ENCODE measurements at places on chromosomes 12 and 14. TPM values are rescaled to one million over a fixed set of nuclear protein-coding genes. Genes with fewer than 3 reads are reported as not detected.

DNA sequence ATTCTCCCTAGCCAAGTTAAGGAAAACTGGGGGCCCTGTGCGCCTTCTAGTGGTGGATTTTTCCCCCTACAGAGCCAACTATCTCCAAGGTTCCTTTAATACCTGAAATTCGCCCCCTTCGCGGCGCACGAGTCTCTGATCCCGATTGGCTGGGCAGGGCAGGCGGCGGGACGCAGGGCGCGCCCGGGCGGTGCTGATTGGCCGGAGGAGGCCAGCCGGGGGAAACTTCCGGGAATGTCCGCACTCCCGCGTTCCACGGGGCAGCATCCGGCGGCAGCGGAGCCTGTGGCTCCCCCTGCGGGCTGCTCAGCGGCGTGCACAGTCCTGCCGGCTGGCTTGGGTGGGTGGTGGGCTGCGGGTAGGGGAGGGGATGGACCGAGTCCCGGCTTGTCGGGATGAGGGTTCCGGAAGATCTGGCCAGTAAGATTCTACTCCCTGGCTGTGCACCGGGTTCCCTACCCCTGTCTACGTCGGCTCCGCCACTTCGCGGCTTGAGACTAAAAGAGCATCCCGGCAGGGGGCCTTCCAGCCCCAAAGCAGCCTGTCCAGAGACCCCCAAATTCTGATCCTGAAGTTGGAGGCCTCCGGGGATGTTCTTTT lies at the start of gene NABP2:
Gene NABP2 (plus strand): TSS at position 241 of the 600 bp plus-strand sequence. CDS start 515 bp downstream, outside the sequence.
- peak; percentile 98 for DNase-seq

DNA sequence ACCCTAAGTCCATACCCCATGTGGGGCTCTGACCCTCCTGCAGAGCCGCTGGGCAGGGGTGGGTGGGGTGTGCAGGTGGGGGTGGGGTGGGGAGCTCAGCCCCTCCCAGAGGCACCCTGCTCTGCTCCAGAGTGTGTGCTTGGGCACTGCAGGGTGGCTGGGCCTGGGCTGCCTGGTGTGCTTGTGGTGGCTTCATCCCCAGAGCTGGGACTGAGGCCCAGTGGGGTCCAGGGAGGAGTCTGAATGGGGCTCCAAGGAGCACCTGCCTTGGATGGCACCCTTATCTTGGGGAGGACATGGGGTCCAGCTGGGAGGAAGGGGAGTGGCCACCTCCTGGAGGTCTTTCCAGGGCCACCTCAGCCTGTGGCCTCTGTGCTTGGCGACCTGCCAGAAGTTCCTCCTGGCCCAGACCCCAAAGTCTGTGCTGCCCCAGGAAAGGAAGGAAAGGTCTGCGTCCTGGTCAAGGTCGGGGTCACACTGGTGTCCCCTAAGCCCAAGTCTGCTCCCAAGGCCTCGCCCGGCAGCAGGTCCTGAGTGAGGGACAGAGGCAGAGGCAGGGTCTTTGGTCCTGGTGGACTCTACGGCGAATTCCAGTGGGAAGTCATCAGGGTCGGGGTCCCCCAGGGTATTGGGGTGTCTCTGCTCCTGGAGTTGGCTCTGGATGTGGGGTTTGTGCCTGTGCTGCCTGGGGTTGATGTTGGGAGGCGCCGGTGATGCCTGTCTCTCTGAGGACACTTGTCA lies 373.4 kb downstream of the TMEM121 start:
- no peak for DNase-seq

- DNase-seq, result no peak
Measured at GRCh38 chr14:41608681-41609390, 2.2 kb downstream of the LRFN5 start.

DNA sequence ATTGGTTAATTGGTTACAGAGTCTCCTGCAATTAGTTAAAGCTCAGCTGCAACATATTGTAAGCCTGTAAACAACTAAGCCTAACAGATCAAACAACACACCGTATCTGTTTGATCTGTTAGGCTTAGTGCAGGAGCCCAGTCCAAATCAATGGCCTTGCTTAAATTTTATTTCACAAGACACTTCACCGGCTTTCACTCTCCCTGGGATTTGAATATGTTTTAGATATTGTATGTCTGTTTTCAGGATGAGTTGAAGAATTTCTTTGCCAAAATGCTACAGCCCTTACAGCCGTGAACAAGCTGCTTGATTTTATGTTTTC lies 5.5 kb upstream of the RNASE1 start:
- DNase-seq, result no peak

- no peak for DNase-seq
Measured at GRCh38 chr12:57157588-57158173, 10.3 kb upstream of the LRP1-AS start.

GRCh38 chr12:49707812-49708147 lies 575 bp upstream of the FMNL3 start:
- no peak for DNase-seq

GRCh38 chr12:41473441-41473840 lies 285.3 kb downstream of the PDZRN4 start:
- DNase-seq, result no peak

DNA sequence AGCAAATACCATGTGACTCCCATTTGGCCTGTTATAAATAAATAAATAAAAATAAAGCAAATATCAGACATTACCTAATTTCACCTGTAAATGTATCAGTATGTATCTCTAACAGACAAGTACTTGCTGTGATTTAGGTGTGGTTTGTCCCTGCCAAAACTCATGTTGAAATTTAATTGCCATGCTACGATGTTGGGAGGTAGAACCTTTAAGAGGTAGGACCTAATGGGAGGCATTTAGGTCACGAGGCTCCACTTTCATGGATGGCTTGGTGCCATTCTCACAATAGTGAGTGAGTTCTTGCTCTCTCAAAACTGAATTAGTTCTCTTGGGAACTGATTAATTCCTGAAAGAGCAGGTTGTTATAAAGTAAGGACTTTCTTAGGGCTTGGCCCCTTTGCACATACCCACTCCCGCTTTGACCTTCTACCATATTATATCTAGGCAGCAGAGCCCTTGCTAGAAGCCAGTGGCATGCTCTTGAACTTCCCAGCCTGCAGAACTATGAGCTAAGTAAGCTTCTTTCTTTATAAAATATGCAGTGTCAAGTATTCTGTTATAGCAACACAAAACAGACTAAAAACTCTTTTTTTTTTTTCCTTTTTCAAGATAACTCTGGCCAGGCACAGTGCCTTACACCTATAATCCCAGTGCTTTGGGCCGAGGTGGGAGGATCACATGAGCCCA lies 26.0 kb downstream of the VEZT start:
- no peak for DNase-seq

DNA sequence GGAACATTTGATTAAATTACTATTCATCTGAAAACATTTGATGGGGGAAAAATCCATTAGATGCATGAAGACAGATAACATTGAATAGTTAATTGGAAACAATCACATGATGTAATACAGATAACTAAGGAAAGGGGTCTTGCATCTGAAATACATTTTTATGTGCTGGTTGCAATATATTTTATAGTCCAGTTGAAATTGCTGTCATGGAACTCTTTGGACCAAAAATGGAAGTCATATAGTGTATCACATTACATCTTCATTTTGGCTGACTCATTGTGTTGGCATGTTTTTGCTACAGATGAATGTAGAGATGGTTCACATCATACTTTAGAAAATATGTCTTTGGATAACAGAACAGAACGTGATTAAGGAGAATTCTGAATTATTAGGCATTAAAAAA lies 43.0 kb upstream of the GNPNAT1 start:
- no peak for DNase-seq

- no peak for DNase-seq
Measured at GRCh38 chr14:81819344-81819743, 285.7 kb upstream of the SEL1L start.

DNA sequence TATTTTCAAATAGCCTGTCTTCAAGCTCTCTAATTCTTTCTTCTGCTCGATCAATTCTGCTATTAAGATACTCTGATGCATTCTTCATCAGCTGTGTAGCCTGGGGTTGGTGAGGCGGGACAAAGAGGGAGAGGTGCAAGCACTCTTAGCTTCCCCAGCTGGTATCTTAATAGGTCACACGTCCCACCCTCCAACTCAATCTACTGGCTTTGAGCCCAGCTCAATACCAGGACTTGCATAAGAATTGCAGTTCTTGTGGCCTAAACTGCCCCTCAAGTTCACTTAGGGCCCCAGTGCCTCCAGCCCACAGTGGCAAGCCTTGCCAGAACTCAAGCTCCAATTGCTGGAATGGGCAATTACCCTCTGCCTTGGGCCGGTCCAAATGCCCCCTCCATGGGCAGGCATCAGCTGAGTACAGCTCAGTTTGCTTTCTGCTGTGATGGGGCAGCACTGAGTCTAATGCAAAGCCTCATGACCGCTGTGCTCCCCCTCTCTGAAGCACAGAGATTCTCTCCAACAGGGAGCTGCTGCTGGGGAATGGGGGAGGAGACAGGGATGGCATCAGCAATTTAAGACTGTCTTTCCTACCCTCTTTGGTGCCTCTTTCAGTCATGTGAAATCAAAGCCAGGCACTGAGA lies 5.6 kb upstream of the SPATA7 start:
- no peak for DNase-seq

DNA sequence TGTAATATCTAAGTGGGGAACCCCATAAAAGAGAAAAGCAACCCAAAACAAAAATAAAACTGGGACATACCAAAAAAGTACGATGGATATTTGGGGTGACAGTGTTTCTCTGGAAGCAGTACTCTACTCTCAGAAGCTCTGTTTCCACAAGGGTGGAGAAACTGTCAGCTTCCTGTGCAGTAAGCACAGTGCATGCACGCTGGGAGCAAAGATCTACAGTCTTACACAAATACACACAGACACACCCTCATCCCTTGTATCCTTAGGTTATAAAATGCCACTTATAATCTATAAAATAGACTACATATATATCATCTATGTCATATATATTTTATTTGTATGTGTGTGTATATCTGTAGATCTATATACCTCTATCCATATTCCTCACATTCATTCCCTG lies 225.8 kb upstream of the SOX5 start:
- no peak for DNase-seq

- no peak for DNase-seq
Measured at GRCh38 chr12:51362747-51363342, 16.4 kb upstream of the CELA1 start.

GRCh38 chr14:100190126-100190525 lies 30.7 kb upstream of the DEGS2 start:
- no peak for DNase-seq

Gene PRB2
- not detected for total RNA-seq

Gene CCDC177
- not detected for total RNA-seq

Gene PRICKLE1
- 43.6 TPM for total RNA-seq

Gene IAPP
- not detected for total RNA-seq

Gene MYL2
- not detected for total RNA-seq

Gene FAM90A1
- total RNA-seq, result 0.21 TPM

Gene OR4E1
- total RNA-seq, result not detected

All from uterus (tissue), 4 donors.